Activated naive CD4-positive, alpha-beta T cell treated with anti-CD3 and anti-CD28 coated beads for 36 hours (primary cell): ENCODE measurements at places on chromosomes 5 and 9.

DNA sequence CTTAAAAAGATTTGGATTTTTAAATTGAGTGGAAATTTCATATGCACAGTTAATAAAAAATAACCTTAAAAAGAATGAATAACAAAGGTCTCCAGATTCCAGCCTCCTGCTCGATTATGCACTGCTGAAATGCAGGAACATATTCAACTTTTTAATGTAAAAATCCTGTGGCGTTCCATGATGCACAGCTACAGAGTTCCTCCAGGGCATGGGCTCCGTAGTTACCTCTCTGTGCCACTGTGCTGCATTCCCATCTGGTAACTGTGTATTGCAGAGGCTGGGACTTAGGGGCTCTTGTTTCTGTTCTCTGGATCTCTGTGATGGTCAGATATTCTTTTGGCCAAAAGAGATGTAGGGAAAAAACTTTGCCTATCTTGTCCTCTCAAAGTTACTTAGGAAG lies 31.5 kb upstream of the EQTN start:
- no peak for DNase-seq

DNA sequence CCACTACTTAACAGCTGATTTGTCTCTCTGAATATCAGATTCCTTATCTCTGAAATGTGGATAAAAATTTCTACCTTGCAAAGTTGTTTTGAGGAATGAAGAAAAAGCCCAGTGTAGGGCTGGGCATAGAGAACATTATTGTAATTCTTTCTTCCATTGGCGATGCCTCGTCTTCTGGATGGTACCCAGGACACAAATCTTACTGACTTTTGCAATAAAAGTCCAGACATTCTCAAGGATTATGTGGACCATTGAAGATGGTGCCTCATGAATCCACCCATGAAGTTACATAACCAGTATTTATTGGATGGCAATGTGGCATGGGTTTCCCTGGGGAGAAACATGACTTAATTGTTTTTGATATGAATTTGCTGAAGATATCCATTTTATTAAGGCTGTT lies 33.1 kb downstream of the NNT start:
- no peak for DNase-seq

DNA sequence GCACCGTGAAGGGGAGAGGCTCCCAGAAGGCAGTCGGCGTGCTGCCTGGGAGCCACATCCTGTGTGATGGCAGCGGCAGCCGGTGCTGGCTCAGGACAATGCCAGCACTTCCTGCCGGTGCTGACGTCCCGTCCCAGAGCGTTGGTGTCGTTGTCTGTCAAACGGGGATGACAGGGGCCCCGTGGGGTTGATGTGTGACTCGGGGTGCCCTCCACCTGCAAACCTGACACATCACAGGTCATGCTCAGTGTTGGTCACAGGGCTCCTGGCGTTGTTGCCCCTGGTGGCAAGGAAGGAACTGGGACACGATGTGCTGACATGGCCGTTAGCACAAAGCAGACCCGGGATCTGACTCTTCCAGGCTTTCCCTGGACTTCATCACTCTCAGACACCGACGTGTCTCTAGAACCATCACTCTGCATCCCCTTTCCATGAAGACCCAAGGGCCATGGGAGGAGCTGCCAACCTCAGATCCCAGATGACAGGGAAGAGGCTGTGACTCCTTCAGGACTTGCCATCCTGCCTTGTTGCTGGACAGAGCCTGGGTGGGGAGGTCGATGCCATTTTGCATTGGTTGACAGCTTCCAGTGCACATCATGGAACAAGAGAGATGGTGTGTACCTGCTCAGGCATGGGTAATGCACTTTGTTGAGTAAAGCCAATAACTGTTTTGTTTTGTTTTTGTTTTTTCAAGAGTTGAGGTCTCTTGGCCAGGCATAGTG lies 21.5 kb downstream of the PLPP7 start:
- peak; percentile 89 for DNase-seq

DNA sequence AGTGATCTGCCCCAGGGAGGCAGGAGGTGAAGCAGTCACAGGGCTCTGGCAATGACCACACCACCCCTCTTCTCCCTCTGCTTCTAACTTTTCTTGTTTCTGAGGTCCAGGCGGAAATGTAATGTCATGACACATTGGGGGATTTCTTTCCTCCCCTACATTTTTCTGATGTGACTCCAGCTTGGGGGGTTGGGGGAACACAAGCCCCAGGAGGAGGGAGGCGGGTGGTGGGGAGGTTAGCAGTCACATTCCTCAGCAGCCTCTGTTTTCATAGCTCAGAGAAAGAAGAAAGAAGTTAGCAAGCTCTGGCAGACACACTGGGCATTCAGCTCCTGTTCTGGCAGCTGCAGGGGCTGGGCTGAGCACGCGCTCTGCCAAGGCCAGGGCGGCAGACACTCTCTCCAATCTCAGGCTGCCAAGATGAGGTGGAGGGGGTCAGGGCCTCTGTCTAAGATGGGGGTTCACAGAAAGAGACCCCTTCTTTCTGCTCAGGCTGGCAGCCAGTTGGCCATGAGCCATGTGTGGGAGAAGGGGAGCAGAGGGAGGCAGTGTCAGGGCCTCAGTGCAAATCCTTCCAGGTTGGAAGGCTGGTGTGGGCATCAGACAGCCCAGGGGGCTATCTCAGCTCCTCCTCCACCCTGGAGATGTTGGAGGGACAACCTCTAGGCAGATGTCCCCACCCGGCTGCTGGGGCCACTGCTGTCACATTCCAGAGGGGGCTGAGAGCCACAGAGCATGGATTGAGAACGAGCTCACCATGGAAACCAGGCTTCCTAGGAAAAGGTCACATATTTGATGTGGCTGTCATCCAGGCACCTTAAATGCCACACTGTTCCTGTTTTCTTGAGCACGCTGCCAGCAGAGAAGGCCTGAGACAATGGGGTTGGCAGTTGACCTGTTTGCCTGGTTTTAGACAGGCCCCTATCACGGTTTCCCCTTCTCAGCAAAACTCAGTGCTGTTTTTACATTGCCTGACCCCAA lies 20.1 kb upstream of the PFDN1 start:
- DNase-seq = no peak
